ENCODE measurements at places on chromosomes 4 and X.

DNA sequence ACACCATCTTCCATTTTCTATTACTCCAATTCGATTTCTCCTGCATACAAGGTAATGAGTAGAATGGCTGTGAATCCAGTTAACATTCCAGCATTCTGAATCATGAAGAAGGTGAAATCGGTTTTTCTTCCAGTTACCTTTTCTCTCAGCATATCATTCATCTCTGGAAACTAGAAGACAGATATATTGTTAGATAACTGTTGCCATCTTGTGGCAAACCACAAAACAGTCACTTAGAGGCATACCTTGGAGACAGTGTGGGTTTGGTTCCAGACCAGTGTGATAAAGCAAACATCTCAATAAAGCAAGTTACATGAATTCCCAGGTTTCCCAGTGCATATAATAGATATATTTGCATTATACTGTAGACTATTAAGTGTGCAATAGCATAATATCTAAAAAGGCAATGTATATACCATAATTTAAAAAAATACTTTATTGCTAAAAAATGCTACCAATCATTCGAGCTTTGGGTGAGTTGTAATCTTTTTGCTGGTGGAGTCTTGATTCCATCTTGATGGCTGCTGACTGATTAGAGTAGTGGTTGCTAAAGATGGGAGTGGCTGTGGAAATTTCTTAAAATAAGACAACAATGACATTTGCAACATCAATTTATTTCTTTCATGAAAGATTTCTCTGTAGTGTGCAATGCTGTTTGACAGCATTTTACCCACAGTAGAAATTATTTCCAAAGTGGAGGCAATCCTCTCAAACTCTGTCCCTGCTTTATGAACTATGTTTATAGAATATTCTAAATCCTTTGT, 82.1 kb downstream of the SLC39A8 start:
- DNase-seq = no peak

DNA sequence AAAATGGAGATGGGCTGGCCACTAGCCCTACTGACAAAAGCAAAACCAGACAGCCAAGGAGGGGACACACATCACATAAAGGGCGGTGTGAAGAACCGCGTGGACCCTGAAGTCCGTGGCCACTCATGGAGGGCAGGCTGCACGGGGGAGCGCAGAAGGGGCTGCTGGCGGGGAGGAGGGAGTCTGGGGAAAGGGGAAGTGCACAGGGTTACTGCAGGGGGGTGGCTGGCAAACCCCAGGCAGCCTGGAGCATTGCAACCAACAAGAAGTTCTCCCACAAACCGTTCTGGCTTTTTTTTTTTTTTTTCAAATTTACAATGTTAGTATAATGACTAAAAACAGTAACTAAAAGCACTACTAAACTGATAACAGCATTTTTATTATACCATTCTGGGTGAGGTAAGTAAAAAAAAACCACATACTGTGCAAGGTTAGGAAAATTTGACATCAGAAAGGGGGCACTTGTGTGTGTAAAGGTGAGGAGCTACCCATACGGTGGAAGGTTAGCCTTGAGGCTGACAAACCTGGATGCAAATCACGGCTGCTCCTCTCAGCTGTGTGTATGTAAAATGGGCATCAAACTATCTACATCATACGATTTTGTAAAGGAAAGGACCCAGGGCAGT, 87.1 kb downstream of the TSPAN5 start:
- no peak for DNase-seq

DNA sequence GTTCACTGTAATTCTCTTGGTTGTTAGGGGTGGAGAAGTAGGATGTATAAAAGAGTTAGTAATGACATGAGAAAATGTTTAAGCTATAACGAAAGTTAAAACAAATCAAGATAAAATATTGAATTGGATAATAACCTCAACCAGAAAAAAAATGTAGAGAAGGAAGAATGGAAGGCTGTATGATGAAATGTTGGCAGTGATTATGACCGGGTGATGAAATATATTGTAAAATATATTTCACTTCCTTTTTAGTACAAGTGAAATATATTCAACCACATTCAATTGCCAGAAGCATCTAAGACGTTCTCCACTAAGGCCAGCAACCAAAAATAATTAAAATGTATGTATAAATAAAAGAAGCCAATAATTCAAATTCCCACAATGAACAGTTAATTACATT, 309.3 kb upstream of the FGF13 start:
- DNase-seq = no peak

DNA sequence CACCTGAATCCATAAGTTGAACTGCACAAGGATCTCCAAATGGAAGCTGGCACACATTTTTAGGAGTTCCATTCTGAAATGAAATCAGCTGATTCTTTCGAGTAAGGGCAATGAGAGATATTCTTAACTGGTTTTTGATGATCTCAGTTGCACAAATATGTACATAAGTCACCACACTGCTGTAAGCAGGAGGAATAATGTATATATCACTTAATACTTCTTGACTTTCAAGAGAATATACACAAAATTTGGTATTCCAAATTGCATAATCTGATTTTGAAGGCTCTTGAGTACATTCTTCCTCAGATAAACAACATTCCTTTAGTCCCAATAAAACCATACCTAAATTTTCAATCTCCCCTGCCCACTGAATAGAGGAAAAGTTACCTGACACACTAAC, 8.2 kb downstream of the FANCB start:
- no peak for DNase-seq

DNA sequence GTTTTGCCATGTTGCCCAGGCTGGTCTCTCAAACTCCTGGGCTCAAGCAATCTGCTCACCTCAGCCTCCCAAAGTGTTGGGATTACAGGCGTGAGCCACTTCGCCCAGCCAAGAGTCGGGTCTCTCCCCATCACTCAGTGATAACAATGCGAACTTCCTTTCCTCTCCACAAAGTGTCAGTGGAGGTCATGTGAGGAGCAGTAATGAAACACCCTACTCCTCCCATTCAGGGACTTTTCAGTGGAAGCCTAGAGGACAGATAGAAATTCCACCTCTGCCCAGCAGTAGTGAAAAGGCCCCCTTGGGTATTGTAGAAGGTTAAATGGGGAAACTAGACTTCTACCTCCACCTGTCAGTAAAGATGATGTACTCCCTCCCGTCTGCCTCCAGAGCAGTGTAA, 141.9 kb upstream of the STK26 start:
- no peak for DNase-seq

- no peak for DNase-seq
Measured at GRCh38 chrX:130443875-130444274, 42.1 kb downstream of the RBMX2 start.

- DNase-seq = peak; percentile 76
Measured at GRCh38 chr4:151276787-151277562, at the start of gene PRSS48. TSS of gene PRSS48 (plus strand) at chr4:151277161. CDS start at chr4:151277173, 12 bp downstream.

GRCh38 chrX:114334473-114334982, 249.4 kb upstream of the HTR2C start:
- no peak for DNase-seq

- DNase-seq = no peak
Measured at GRCh38 chrX:139204571-139204897, 326.0 kb upstream of the F9 start.

- DNase-seq = no peak
Measured at GRCh38 chr4:161799710-161800109, 364.1 kb downstream of the FSTL5 start.

DNA sequence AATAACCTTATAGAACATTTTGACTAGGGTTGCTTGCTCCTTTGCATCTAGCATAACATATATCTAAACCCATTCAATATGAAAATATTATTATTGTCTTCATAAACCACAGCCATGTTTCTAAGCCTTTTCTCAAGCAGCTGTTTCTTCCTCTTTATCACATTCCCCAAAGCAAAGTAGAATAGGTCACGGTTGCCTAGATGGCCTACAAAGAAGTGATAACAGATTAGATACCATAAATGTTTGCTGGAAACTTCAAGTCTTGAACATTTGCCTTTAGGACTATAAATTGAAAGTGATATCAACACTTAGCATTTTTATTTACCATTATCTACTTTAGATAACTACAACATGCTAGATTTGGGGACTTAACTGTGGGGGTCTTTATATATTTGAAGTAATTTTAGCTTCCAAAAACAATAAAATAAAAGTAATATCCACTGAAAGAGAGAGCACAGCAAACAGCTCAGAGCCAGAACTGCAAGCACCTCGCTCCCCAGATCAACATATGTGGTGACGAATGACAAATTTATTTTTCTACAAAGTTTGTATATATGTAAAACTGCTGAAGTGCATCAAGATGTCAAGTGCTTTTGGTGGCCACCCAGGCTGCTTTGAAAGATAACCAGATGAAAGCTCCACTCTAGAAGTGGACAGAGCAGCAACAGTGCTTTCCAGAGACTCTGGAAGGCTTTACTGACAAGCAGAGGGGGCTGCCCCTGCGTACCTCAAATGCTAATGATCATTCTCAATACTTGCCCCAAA, 8.0 kb downstream of the HHIP start:
- no peak for DNase-seq

- no peak for DNase-seq
Measured at GRCh38 chr4:72468904-72469502, 100.0 kb downstream of the ADAMTS3 start.

GRCh38 chr4:139099366-139099982, 77.5 kb downstream of the ELF2 start:
- DNase-seq = peak; percentile 46

GRCh38 chr4:124060261-124060918, 652.1 kb downstream of the ANKRD50 start:
- DNase-seq = no peak

GRCh38 chrX:107894038-107894437, 68.4 kb downstream of the MID2 start:
- no peak for DNase-seq
